Activated B cell treated with CpG ODN at 0.5 μM for 24 hours (primary cell): ENCODE measurements at places on chromosomes 2 and 18. TPM values are rescaled to one million over a fixed set of nuclear protein-coding genes. Genes with fewer than 3 reads are reported as not detected.

DNA sequence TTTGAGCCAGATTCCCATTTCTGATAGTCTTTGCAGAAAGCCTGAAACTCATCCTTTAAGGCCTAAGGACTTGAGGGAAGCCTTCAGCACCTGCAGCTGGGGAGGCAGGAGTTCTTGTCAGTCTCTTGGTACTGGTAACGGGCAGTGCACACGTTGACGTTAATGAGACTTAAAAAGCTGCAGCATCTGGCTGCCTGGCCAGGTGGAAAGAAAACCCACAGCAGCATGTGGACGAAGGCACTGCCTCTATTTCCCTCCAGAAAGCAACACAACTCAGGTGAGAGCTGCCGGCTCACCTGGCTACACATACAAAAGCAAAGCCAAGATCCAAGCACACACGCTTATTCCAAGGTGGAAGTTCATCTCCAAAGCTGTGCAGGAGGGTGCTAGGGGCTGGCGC is 178.8 kb downstream of the ANAPC1 start:
- H3K36me3 ChIP-seq, result no peaks in the 10 kb centered on the region
- peaks cover 24% of the 10 kb centered on the region for H3K4me1 ChIP-seq
- no peak overlapping the region for H3K4me3 ChIP-seq
- DNase-seq, result no peak
- H3K27ac ChIP-seq, result peak overlapping the region; percentile 81

DNA sequence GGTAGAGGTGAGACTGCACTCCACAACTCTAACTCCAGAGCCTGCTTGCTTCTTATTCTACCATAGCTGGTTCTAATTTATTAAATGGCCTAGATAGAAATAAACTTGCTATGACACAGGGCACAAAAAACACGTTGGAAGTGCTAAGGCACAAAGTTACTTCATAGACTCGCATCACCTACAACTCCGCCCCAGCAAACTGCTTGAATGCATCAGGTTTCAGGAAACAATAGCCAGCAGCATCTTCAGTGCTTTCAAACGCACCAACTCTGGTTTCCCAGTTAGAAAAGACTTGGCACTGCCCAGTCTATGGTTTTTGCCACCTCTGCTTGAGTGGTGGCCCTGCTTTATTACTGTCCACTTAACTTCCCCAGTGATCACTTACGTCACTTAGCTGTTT is 142.6 kb downstream of the RIF1 start:
- H3K27me3 ChIP-seq, result no peaks in the 10 kb centered on the region
- DNase-seq, result no peak
- H3K4me1 ChIP-seq, result no peaks in the 10 kb centered on the region
- H3K27ac ChIP-seq, result no peak overlapping the region
- peaks cover 12% of the 10 kb centered on the region for H3K36me3 ChIP-seq

GRCh38 chr18:7568426-7568825 is 1.3 kb downstream of the PTPRM start:
- peak overlapping the region; percentile 19 for H3K4me3 ChIP-seq
- no peaks in the 10 kb centered on the region for H3K36me3 ChIP-seq
- H3K4me1 ChIP-seq, result peaks cover 4% of the 10 kb centered on the region

GRCh38 chr2:502831-503230 is 174.4 kb downstream of the TMEM18 start:
- DNase-seq, result no peak
- H3K27ac ChIP-seq, result no peak overlapping the region
- peaks cover 6% of the 10 kb centered on the region for H3K27me3 ChIP-seq
- H3K36me3 ChIP-seq, result no peaks in the 10 kb centered on the region
- no peak overlapping the region for H3K4me3 ChIP-seq

Gene TIMM21
- total RNA-seq, result 23.3 and 27.0 TPM in 2 replicates

DNA sequence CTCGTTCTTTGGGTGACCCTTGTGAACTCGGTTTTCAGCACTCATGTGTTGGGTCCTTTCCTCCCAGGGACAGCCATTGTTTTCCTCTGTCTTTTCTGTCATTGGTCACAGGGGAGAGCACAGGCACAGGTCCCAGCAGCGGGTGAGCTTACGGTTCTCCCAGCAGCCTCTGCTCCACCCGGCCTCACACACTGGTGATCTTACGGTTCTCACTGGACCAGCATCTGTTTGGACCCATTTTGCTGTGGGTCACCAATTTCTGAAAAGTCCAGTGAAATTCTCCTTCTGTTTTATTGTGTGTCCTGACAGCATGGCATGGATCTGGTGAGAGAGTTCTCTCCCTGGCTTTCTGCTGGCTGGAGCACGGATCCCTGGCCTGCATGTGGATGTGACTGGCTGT is 49.8 kb upstream of the ANKRD62 start:
- H3K27me3 ChIP-seq, result peaks cover 7% of the 10 kb centered on the region
- no peak for DNase-seq
- H3K4me3 ChIP-seq, result no peak overlapping the region
- H3K36me3 ChIP-seq, result no peaks in the 10 kb centered on the region
- H3K4me1 ChIP-seq, result peaks cover 10% of the 10 kb centered on the region
- H3K27ac ChIP-seq, result no peak overlapping the region

DNA sequence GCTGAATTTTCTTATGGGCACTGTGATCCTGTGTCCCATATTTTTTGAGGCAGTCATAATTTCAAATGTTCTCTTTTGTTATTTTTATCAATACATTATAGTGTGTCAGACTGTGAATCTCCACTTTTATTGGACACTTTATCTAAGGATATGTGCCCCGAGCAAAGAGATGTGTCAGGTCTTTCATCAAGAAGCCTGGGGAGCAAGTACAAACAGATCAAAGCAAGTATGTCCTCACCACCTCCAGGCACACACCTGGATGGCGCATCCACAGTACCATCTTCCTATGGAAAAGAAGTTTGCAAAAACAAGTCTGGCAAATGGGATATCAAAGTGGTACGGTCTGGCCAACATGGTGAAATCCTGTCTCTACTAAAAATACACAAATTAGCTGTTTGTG is 81.0 kb upstream of the ZNF236 start:
- H3K27ac ChIP-seq, result no peak overlapping the region
- DNase-seq, result no peak
- H3K36me3 ChIP-seq, result no peaks in the 10 kb centered on the region
- H3K27me3 ChIP-seq, result no peaks in the 10 kb centered on the region

- H3K27ac ChIP-seq, result no peak overlapping the region
- DNase-seq, result no peak
- H3K4me1 ChIP-seq, result peaks cover 5% of the 10 kb centered on the region
- no peak overlapping the region for H3K4me3 ChIP-seq
Observed at GRCh38 chr2:7016148-7016547, 98.9 kb downstream of the RNF144A start.

Gene NXPH2
- total RNA-seq, result not detected in 2 replicates

DNA sequence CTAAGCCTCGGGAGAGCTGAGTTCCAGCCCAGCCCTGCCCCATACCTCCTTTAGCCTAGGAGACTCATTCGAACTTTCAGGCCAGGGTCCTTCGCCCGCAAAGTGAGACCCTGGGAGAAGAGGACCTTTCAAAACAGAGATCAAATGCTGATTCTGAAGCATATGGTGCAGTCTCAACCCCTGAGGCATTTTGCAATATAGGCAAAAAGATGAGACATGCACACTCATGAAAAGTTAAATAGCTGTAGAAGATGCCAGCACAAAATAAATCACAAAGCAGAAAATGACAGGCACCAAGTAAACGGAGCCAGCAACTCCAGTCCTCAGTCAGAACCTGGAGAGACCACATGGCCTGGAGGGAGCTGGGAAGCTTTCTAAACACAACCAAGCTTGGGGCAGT is 542.7 kb upstream of the RAB6C start:
- H3K4me3 ChIP-seq, result no peak overlapping the region
- H3K4me1 ChIP-seq, result no peaks in the 10 kb centered on the region
- H3K27me3 ChIP-seq, result peaks cover 4% of the 10 kb centered on the region
- H3K27ac ChIP-seq, result no peak overlapping the region
- DNase-seq, result no peak

Gene LINC00305
- total RNA-seq, result not detected in 2 replicates

DNA sequence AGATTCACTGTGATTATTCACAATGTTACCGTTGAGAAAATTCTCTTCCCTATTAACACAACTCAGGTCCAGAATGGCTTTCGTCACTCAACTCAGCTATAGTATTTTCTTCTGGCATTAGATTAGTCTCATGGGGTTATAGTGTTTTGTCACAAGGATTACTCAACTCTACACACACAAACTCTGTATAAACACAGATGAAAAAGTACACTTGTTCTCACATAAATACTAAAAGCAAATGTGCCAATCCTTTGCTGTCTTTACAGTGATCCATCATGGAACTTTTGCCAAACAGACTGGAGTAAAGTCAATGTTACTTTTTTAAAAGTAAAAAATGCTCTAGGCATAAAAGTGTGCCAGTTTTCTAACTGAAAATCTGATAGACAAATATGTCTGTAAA is 267.6 kb downstream of the RBM43 start:
- H3K4me1 ChIP-seq, result no peaks in the 10 kb centered on the region
- no peaks in the 10 kb centered on the region for H3K36me3 ChIP-seq

- no peak overlapping the region for H3K27ac ChIP-seq
- H3K4me1 ChIP-seq, result no peaks in the 10 kb centered on the region
- H3K27me3 ChIP-seq, result peaks cover 14% of the 10 kb centered on the region
Observed at GRCh38 chr18:36194600-36195315, 7.5 kb downstream of the MOCOS start.

- no peak overlapping the region for H3K27ac ChIP-seq
- H3K36me3 ChIP-seq, result peaks cover 75% of the 10 kb centered on the region
- H3K27me3 ChIP-seq, result no peaks in the 10 kb centered on the region
- H3K4me3 ChIP-seq, result no peak overlapping the region
- no peak for DNase-seq
Observed at GRCh38 chr18:57570162-57570561, 16.3 kb downstream of the FECH start.

- peaks cover 6% of the 10 kb centered on the region for H3K36me3 ChIP-seq
- H3K27ac ChIP-seq, result no peak overlapping the region
- DNase-seq, result peak; percentile 52
- H3K4me1 ChIP-seq, result peaks cover 26% of the 10 kb centered on the region
- peaks cover 14% of the 10 kb centered on the region for H3K27me3 ChIP-seq
Observed at GRCh38 chr18:8705961-8706790, 820 bp downstream of the MTCL1 start.

DNA sequence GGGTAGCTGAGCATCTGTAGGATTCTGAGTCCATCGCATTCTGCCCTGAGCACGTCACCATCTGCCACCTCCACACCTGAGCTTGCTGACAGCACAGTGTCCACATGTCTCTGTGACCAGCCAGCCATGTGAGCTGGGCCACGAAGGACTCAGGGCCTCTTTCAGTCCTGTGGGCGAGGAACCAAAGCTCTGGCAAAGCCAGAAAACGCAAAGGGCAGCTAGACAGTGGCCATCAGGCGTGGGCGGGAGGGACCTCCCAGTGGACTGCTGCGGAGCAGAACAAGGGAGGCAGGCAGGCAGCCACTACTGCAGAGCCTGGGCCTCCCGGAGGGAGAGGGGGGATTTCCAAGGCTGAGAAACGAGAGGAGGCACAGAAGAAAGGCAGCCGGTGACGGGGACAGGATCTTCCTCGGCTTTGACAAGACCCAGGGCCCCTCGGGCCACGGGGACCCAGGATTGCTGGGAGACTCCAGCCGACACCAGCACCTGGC is 274.6 kb upstream of the SALL3 start:
- H3K4me1 ChIP-seq, result no peaks in the 10 kb centered on the region
- H3K36me3 ChIP-seq, result no peaks in the 10 kb centered on the region
- no peaks in the 10 kb centered on the region for H3K27me3 ChIP-seq
- DNase-seq, result no peak
- no peak overlapping the region for H3K27ac ChIP-seq
- no peak overlapping the region for H3K4me3 ChIP-seq

Gene EPB41L3
- 0.34 and 0.73 TPM in 2 replicates for total RNA-seq

Gene SMYD5
- total RNA-seq, result 35.7 and 37.8 TPM in 2 replicates

- peaks cover 24% of the 10 kb centered on the region for H3K27me3 ChIP-seq
- H3K4me3 ChIP-seq, result no peak overlapping the region
- no peak for DNase-seq
- peak overlapping the region; percentile 25 for H3K27ac ChIP-seq
- no peaks in the 10 kb centered on the region for H3K36me3 ChIP-seq
Observed at GRCh38 chr2:143933946-143934569, 585.9 kb downstream of the ZEB2 start.

GRCh38 chr2:143132355-143132754 is 3.1 kb downstream of the ARHGAP15 start:
- peaks cover 67% of the 10 kb centered on the region for H3K4me1 ChIP-seq
- H3K27ac ChIP-seq, result peak overlapping the region; percentile 50
- DNase-seq, result no peak
- peaks cover 28% of the 10 kb centered on the region for H3K36me3 ChIP-seq
- H3K4me3 ChIP-seq, result peak overlapping the region; percentile 61

Gene LRRTM1
- total RNA-seq, result not detected in 2 replicates

- no peak overlapping the region for H3K4me3 ChIP-seq
- peaks cover 78% of the 10 kb centered on the region for H3K4me1 ChIP-seq
- H3K36me3 ChIP-seq, result no peaks in the 10 kb centered on the region
- no peak overlapping the region for H3K27ac ChIP-seq
- H3K27me3 ChIP-seq, result no peaks in the 10 kb centered on the region
Observed at GRCh38 chr2:144234542-144234871, 285.4 kb downstream of the ZEB2 start.

DNA sequence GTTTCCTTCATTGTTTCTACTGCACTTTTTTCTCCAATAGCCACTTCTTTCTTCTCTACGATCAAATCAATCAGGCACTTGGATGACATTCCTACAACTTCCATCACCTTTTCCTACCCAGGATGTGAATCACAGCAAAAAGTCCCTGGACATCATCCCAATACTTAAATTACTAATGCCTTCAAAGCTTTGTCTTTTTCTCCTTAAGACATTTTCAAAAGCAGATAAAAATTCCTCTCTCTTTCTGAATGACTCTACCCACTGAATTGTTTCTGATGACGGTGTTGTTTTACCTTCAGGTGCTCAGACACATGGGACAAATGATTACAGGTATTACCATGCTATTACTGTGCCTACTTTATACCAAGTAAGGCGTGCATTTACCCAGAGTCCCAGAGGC is 500.9 kb downstream of the FBXO15 start:
- no peaks in the 10 kb centered on the region for H3K36me3 ChIP-seq
- H3K4me3 ChIP-seq, result no peak overlapping the region
- no peak for DNase-seq
- no peaks in the 10 kb centered on the region for H3K27me3 ChIP-seq
- no peaks in the 10 kb centered on the region for H3K4me1 ChIP-seq

Gene DYNAP
- total RNA-seq, result not detected in 2 replicates

Gene STON1
- 0.86 and 1.8 TPM in 2 replicates for total RNA-seq

Gene CD226
- total RNA-seq, result 6.7 and 8.3 TPM in 2 replicates
